ENCODE measurements at places on chromosomes 7 and 10.
A peak's percentile ranks its signal among the peaks of the same experiment; 100 is the strongest.

DNA sequence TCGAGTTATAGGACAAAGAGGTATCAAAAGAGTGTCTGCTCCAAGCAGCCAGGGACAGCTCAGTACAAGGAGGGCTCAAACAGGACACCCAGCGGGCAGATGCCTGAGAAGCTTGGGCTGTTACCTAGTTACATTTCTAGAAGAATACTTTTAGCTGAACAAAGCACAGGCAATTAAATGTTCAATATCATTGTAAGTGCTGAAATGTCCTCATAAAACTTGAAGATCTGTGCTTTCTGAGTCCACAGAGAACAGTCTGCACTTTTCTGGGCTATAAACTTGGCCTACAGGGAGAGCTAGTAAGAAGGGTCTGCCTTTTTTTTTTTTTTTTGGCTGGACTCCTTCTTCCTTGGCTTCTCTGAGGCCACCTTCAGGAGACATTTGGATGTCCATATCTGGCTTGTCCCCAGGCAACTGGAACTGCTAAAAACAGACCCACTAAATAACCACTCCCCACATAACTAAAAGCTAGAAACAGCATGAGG, 123.2 kb downstream of the SLC16A9 start:
- DNase-seq, result no peak

DNA sequence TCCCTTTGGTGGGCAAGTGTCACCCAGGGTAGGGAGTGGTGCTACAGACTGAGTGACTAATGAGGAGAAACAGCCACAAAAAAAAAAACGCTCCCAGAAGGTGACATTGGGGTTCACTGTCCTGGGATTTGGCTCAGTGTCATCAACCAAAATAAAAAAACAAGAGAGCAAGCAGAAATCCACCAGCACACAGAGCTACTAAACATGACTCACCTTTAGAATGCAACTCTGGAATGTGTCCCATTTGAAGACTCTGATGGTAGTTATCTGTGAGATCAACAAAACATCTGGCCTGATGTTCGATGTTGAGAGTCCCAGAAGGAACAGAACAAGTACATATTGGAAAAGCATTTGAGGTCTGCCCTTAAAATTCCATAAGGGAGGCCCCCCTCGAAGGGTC, 200.3 kb upstream of the LYZL2 start:
- DNase-seq, result no peak

- no peak for DNase-seq
Measured at GRCh38 chr7:151825721-151826120, 51.2 kb downstream of the PRKAG2 start.

DNA sequence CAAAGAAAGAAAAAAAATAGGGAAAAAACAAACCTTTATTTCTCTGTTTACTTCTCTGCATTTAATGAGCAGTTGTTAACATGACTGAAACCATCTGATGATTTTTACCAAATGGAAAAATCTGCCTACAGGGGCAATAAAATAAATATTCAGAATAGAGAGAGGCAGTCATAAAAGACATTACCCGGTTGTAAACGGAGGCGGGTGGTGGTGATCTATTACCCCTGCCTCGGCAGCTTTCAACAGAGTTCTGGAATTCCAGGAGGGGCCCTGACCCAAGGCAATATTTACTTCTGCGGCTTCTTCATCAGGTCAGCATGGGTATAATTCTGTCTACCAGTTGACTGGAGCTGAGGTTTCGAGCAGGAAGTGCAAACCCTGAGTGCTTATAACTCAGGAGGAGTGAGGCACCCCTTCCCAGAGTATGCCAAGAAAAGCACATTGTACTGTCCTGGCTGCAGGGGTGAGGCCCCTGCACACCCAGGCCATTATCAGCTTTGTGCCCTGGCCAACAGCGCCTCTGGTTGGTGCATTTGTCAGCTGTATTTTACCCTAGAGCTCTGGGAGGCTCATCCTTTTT, 8.2 kb upstream of the CXCL12 start:
- DNase-seq, result no peak

DNA sequence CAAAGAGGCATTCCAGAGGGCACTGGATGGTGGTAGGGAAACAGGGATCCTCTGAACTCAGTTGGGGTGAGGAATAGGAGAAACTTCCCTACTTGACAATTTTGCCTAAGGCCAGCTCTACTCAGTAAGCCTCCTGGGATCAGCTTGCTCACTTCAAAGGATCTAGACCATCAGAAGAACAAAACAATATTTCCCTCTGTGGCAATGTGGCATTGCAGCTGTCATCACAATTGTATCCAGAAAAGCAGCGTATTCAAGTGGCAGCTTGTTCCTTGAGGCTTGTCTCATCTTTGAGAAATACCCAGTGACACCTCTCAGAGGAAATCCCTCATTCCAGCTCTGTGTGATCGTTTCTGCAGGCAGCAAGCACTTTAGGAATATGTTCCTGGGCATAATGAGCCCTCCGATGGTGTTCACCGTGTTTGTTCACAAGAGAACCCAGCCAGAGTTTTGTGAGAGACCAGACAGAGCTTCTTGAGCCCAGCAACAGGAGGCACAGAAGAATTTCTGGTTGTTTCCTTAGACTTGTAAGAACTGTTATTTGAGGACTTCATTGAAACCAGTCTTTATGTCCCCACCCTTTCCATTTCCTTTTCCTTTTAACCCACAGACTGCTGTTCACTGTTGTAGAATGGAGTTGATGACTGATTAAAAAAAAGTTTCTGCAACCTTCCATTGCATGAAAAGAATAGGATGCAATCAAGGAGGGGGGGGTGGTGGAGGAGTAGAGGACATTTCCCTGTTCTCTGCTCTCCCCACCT, 747.3 kb downstream of the LRMDA start:
- DNase-seq, result peak; percentile 53

DNA sequence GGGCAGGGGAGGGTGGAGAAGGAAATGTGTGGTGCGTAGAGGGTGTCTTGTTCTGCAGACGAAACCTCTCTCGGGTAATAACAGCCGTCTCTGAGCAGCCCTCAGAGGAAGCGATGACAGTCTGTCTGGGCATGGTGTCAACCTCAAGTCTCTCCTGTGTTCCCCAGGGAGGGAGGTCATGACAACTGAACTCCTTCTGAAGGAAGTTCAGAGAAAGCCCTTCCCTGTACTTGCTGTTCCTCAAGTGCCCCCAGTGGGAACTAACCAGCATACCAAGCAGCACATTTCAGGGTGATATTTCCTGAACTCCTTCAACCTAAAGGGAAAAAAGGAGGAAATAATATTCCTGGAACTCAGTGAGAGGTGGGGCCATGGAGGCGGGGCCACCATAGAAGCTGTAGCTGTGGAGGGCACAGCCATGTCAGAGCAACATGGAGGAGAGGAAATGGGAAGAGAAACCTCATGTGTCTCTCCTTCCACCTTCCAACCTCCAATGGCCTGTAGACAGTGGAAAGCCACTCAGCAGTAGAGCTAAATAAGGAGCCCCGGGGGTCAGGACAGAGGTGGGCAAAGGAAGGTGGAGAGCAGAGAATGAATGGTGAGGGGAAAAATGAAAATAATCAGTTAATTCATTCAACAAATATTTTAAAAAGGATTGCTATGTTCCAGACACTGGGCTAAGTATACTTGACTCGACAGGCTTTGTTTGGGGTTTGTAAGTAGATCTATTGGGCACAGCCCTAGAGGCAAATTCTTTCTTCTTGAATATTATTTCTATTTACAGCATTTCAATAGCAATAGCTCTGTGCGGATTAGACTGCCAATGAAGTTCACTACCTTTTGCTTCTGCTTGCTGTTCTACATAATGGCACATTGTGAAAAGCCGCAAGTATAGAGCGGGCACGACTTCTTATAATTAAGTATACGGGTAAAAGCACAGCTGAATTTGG, 61.0 kb upstream of the AOAH start:
- DNase-seq, result peak; percentile 72

DNA sequence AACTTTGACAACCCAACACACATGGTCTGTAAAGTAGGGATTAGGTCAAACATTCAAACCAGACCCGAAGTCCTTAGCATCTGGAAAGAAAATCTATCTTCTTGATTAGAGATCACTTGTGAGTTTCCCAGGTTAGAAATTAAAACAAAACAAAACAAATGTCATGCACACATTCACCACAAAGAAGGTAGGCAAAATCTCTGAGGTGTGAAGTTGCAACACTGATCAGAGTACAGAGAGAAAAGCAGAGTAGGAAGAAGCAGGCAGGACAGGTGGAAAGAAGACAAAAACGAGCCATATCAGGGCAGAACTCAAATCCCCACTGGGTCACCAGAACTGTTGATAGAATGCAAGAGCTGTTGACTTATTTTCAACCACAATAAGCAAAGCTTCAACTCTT, 102.8 kb upstream of the THSD7A start:
- DNase-seq, result no peak

GRCh38 chr7:155681663-155682062, 37.2 kb downstream of the RBM33 start:
- no peak for DNase-seq

DNA sequence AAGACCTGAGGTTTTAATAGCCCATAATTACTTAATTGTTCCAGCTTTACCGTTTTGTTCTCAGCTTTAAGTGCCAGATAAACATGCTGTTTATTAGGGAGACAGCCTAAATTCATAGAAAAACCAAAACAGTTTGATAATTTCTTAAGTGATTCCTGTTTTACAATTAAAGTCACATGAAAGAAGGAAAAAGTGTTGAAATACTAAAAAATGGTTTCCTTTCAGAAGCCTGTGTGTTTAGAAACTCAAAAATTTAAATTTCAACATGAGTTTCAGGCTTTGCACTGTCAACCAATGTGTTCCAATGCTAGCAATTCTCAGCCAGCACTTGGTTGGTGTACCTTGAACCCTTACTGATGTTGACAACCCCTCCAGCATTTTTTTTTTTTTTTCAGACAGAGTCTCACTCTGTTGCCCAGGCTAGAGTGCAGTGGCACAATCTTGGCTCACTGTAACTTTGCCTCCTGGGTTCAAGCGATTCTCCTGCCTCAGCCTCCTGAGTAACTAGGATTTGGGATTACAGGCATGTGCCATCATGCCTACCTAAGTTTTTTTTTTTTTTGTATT, 135.3 kb downstream of the ICA1 start:
- no peak for DNase-seq

GRCh38 chr7:96538632-96539031, 171.0 kb downstream of the SEM1 start:
- DNase-seq, result no peak

DNA sequence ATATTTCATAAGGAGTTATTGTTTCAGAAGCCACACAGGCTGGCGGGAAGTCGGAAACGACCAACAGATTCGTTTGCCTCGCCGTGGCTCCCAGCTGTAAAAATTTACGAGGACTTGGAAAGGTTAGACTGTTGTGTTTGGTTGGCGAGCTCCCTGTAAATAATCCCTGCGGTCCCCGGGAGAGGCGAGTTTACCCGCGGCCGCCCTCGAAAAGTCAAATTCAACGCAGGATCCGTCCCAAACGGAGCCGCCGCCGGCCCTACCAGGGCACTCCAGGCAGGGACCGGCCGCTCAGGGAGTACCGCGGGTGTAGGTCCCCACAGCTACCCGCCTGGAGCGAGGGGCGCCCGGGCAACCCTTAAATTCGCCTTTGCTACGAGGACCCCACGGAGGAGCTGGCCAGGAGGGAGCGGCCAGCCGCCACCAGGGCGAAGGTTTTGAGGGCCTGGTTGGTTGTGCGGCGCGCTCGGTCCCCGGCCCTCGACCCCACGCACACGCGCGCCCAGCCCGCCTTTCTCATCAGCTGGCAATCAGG, 726 bp upstream of the HOXA9 start:
- no peak for DNase-seq

DNA sequence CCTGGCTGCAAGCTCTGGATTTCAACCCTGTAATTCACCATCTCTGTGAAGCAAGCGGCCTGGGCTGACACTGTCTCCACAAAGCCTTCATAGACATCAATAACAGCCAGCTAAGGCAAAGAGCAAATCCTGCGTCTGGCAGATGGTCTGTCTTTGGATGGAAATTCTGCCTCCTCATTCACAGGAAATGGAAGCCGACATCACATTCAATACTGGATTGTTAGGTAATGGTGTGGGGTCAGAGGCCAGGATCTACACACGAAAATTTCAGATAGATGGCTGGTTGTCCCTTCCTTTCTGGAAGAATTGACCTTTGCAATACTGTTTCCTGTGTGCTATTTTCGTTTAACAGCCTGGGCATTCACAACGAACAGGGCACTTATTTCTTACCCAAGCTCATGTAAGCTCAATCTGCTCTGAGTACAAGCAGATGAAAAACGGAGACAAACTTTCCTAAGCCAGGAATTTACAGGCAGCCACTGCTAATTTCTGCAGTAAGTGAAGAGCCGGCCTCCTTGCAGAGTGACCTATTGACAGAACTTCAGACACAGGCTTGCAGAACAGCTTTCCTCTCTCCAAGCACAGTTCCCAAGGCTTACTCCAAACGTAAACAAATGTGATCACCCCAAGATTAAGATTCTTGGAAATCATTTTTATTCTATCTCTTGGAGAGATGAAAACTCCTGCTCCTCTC, 3.1 kb upstream of the ADAM12 start:
- DNase-seq, result no peak

- DNase-seq, result no peak
Measured at GRCh38 chr10:69703256-69703655, 73.2 kb downstream of the FAM241B start.

DNA sequence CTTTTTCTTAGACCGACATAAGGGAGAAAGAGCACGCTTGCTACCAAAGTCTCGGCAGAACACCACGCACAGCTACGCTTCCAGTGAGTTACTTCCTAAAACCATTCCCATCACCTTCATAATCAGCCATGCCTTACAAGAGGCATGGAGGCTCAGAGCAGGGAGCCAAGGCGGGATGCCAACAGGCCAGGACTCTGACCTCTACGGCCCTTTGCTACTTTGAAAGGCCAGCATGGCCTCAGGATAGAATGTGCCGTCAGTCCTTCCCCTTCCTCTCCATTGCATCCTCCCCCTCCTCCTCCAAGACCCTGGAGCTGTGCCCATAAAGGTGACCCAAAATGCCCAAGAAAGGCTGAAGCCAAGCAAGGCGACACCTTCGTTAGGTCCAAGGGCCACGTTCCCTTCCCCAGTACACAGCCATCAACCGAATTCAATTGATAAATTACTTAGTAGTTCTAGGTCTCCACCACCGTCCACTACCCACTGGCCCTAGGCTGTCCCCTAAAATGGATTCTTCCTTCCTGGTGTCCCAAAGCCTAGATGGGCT, 5.7 kb downstream of the PRKAG2 start:
- no peak for DNase-seq

DNA sequence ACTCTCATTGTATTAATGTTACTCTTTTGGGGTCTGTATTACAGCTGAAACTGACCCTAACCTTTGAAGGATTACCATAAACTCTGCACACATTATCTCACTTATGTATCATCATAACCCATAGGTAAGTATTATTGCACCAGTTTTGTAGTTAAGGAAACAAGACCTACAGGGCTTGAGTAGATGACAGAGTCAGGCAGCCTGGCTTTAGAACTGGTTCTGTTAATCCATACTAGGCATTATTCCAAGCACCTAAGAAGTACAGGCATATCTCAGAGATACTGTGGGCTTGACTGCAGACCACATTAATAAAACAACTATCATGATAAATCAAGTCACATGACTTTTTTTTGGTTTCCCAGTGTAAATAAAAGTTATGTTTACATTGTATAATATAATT, 17.1 kb upstream of the AKR1B1 start:
- DNase-seq, result no peak

DNA sequence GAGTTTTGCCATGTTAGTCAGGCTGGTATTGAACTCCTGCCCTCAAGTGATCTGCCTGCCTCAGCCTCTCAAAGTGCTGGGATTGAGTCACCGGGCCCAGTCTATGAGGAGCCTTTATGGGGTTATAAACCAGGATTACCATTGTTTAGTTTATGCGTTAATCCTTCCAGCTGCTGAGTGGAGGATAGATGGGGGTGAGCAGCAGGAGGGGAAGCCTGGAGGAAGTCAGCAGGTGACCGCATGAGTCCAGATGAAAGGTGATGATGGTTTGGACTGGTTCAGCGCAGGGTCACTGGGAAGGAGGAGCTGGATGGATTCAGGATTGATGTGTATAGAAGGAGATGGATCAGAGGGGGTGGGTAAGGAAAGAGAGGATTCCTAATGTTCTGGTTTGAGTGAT, 197.1 kb downstream of the ADAM12 start:
- no peak for DNase-seq
